NCI-H345 (cell line): ENCODE measurements at places on chromosomes 7 and 10.

DNA sequence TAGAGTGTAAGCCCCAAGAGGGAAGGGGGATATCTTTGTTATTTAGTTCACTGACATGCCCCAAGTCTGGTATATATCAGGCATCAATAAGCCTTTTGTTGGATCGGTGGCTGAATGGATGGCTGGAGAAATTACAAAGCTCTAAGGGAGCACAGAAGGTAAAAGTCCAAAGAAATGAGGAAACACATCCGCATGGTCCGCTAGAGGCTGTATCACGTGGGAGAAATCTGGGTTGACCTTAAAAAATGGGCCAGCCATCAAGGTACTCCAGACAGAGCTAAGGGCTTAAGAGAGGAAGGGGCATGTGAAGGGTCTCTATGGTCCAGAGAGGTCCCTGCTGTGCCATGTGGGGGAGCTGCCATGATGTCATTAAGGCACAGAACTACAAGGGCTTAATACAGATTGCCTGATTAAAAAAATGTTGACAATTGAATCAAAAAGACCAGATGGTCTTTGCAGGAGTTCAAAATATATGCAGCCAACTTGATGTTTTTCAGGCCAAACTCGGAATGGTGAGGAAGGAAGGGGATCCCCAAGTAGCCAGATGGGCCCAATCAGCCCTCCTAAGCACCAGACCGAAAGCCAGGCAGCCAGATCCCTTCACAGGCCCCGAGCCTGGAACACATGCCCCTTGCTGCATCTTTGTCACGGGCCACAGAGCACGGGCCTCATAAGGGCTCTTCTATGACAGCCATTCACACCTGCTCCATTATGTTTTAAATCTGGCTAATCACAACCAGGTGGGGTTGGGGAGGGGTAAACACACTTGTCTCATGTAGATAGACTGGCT, 31.9 kb downstream of the SCRN1 start:
- DNase-seq: peak; percentile 12

DNA sequence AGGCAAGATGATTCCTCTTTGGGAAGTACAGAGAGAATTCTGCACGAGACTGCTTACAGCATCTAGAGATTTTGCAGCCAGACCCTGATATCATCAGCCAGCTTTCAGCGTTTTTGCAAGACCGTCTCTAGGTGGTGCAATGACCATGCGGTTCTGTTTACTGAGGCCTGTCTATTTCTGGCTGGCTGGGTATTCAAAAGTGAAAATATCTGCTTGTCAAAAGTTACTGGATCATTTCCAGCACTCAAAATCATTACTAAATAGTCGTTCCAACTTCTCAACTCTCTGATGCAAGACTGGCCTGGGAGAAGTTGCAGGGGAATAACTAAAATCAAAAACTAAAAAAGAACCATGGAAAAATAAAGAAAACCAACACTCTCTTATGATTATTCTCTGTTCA, 240.1 kb downstream of the ELMO1 start:
- DNase-seq: no peak

GRCh38 chr10:130430852-130431704, 294.9 kb downstream of the GLRX3 start:
- no peak for DNase-seq

DNA sequence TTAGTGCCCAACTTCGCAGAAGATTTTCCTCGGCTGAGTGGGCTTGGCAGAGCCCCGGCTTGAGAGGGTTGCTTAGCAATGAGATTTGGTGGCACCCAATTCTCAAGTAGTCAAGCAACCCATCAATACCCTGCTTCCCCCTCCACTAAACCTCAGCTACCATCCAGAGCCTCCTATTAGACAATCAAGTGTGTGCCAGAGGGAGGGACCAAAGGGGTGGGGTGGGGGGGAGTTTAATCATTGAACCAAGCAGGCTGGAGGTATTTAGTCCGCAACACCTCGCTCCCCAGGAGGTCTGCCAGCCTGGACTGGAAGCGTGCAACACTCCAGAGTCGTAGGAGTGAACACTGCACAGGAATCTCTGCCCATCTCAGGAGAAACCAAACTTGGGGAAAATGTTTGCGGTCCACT, at the start of gene HKDC1:
TSS of gene HKDC1 (plus strand) at position 292 of the 411 bp plus-strand sequence. CDS start at position 396, 104 bp downstream.
- DNase-seq: no peak

DNA sequence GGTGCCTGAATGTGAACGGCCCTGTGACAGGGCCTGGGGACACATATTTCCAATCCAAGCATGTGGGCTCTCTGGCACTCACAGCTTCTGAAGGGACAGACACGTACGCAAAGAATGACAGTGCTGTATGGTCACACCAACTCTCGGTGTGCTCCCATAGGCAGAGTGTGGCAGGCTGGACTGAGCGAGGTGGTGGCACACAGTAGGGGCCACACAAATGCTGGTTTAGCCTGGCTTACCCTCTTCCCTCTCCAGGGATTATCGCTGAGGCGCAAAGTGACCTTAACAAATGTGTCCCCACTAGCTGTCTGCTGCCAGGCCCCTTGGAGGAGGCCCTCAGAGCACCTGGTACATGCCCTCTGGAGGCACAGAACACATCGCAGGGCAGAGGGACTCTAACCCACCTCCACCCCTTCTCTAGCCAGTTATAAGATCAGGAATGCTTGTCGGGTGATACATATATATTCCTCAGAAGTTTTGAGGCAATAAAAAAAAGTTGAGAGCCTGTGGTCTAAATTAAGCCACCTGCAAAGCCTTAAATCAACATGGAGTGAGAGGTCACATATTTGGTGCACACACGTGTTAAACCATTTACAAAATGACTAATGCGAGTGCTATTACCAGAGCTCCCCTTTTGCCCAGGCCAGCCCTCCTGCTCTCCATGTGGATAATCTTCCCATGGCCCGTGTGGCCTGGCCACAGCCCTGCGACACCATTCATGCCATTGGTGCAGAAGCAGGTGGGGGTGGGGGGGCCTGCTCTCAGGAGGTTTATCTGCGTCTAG, 262.8 kb upstream of the GRB10 start:
- no peak for DNase-seq

- no peak for DNase-seq
Observed at GRCh38 chr10:34918060-34918775, 103.1 kb upstream of the PARD3 start.
